ENCODE measurements at places on chromosomes 3 and 15.

DNA sequence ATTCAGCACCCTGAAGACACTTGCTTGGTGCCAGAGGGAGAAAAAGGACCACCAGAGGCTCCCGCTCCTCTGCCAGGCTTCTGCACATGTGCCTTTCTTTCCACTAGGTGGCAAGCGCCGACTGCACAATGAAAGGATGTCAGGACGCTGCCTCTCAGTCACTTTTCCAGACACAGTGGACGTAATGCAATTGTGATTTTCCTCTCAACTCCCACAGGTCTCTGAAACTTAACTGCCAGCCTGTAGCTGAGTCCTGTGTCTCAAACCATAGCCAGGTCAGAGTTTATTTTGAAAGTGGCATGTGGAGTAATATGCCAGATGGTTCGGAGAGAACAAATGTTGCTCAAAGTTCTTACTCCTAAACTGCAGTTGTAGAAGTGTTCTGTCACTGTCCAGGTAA is 162.9 kb downstream of the ITPR1 start:
- DNase-seq = peak; percentile 28

DNA sequence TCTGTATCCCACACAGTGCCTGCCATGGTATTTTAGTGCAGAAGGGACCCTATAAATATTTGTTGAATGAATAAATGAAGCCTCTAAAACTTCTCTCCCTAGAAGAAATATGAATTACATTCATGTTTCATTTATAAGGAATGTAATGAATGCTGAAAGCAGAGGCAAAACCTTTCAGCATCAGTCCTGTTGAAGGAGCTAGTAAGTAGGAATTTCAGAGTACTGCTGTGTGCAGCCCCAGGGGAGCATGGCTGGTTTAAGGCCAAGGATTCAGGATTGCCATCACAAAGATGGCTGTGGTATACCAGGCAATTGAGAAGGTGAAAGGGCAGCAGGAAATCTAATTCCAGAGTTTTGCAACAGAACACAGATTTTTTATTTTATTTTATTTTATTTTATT is 1131.4 kb downstream of the IGSF11 start:
- DNase-seq = no peak

DNA sequence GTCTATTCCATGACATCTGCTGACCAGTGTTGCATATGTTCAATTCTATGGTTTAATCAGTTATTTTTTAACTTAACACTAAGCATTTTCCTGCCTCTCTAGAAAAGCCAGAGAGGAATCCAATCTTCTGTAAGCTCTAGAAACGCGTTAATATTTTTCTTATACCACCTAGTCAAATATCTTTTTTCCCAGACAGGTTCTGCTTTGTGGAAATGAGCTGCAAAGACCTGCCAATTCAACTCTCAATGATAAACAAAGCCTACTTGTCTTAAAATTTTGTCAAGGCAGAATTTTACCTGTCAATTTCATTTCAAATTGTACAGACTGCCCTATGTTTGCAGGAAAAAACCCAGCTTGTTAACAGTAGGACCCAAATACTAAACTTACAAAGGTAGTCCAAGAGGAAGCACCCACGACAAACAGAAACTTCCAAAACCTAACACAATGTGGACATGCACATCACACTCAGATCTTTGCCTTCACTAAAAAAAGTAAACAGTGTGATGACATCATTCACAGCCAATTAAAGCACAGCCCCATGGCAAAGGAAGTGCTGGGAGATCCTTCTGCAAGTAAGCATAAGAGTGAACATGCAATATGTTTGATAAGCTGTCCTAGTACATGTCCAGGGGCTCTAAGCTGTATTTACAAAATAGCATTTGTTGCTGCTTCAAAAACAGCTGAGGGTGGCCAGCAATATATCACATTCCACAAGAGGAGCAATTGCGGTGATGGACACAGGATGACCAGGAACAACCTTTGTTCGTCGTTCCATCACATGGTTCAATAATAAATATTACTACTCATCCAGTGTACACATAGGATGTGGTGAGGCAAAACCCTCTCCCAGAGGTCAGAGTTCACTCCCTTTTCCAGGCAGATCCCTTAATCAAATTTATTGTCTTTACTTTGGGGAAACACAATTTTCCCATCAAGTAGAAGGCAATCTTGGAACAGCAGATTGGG is 139.4 kb upstream of the TSC22D2 start:
- no peak for DNase-seq

DNA sequence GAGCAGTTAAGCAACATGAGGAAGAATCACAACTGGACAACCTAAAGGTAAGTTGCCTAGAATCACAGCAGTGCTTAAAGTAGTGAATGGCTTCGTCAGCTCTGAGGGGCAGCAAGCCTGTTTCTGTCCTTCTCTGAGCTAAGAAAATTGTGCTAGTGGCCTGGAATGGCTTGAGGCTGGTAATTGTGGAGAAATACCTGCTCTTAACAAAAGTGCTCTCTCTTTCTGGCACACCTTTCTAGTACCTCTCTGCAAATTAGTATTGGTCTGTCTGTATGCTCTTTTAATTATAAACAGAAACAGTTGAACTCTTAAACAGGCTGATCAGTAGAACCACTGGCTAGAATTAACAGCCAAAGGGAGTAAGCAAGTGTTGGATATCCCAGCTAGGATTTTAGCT is 11.6 kb downstream of the SNX1 start:
- no peak for DNase-seq

DNA sequence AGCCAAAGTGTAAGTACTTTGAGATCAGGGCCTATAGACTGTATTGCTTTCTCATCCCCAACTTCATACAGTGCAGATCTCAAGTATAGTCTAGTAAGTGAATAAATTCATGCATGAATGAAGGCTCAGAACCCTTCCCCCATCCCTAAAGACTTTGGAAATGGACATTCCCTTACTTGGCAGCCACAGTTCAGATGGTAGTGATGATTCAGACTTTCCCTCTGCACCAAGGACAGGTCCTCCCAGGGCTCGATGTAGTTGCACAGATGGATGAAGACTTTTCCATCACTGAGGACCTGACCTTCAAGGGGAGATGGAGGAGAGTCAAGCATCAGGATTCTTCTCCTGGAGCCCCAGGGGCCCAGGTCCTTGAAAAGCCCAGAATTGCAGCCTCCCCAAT is 4.6 kb downstream of the TIMP4 start:
- no peak for DNase-seq

DNA sequence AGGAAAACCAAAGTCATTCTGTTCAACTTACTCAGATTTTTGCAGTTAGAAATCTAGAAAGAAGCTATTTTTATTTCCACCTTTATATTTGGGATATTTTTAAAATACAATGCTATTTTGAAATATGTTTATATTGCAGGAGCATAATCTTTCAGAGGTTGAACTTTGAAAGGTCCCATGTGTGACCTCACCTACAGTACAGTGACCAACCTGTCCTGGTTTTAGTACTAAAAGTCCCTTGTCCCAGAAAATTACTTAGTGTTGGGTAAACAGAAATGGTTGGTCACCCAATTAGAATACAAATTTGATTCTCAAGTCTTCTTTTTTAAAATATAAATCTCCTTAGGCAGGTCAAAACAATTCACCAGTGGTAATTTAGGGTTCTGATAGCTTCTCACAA is 141.6 kb upstream of the FRMD4B start:
- no peak for DNase-seq

- no peak for DNase-seq
These were observed 120.7 kb downstream of the ANP32A start for GRCh38 chr15:68699881-68700454.

DNA sequence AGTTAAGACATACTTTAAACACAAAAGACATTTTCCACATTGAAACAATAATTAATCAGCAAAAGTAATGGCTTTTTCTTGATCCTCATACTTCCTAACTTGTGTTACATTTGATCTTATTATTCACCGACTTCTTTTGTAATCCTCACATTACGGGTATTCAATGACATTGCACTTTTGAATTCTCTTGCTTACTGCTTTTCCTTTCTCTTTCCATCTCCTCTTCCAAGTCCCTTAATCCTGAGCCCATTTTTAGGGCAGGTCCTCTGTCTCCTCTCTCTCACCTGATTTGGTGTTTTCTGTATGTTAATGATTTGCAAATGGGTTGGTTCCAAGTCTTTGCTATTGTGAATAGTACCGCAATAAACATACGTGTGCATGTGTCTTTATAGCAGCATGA is 48.5 kb upstream of the RAP2B start:
- no peak for DNase-seq

GRCh38 chr15:79496838-79497237 is 64.7 kb downstream of the MINAR1 start:
- no peak for DNase-seq

DNA sequence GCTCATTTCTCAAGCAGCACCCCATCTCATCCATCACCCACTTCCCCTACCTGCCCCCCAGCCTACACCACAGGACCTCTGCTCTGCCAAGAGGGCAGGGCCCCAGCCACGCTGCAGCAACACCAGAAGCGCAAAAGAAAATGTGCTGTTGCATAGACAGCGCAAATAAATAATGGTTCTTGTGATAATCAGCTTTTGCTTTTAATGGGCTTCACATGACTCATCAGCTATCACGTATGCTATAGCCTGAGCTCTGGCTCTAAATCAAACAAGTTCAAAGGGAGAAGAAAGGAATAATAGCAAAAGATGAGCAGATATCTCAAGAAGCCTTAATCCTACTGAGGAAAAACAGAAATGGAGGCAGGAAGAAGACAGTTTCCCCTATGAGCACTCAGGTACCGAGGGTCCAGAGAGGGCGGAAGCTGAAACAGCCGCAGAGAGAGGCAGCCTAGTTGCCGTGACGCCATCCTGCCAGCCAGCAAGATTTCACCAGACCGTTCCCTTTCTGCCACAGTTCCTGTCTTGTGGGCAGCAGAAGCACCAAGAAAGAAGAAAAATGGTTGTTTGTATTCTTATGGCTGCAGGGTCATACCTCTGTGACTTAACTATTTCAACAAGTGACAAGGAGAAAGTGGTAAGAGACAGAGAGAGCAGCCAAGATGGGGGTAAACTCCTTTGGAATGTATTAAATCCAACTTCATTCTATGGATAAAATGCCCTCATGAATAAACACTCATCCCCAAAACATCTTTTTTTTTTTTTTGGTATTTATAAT is 22.0 kb downstream of the RAB27A start:
- DNase-seq = peak; percentile 64

GRCh38 chr3:73148206-73148605 is 86.7 kb downstream of the EBLN2 start:
- DNase-seq = no peak

GRCh38 chr3:120858521-120858920 is 49.5 kb upstream of the STXBP5L start:
- no peak for DNase-seq

GRCh38 chr15:29129926-29130325 is 139.7 kb downstream of the NSMCE3 start:
- DNase-seq = no peak

- DNase-seq = no peak
These were observed 115.0 kb downstream of the POLQ start for GRCh38 chr3:121430664-121431215.

GRCh38 chr15:48459571-48460442 is 128.6 kb downstream of the DUT start:
- DNase-seq = no peak

DNA sequence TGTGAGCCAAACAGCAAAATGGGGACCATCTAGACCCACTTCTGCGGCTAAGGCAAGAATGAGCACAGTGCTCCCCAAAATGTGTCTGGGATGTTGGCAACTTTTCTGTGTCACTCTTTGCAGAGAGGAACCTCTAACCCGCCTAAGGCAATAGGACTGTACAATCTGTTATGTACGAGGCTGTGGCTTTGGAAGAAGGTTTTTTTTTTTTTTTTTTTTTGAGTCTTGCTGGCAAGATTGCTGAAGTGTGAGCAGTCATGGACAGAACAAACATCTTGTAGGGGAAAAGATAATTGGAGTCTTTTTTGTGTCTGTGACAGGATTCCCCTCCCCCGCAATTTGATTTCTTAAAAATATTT is 7.2 kb downstream of the FEZF2 start:
- DNase-seq = no peak

GRCh38 chr3:152051501-152052404 is 178.3 kb downstream of the SUCNR1 start:
- no peak for DNase-seq

GRCh38 chr15:63909819-63910437 is 76.2 kb upstream of the HERC1 start:
- no peak for DNase-seq

- DNase-seq = no peak
These were observed 28.6 kb upstream of the MOBP start for GRCh38 chr3:39438880-39439279.

GRCh38 chr3:50275141-50275995 is 3.5 kb upstream of the LSMEM2 start:
- DNase-seq = no peak

DNA sequence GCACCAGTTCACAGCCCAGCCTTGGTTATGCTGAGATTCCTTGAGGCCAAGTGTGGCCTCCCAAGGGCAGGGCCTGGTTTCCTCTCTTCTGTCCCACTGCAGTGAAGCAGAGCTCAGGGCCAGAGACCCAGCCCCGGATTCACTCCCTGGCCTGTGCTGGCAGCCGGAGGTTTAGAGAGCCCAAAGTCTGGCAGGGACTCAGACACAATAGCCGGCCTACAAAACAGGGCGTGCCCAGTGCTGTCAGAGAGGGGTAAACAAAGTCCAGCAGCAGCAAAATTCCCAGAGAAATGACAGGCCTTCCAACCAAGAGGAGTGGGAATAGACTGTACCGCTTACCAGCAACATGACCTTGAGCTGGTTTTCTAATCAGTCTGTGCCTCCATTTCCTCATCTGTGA is 14.0 kb downstream of the VIPR1 start:
- DNase-seq = no peak
